ENCODE measurements at places on chromosomes 1 and 21. TPM values are rescaled to one million over a fixed set of nuclear protein-coding genes. Genes with fewer than 3 reads are reported as not detected.

GRCh38 chr1:31795096-31795675, 20.6 kb downstream of the SPOCD1 start:
- no peaks in the 10 kb centered on the region for H3K27me3 ChIP-seq
- H3K27ac ChIP-seq: no peak overlapping the region
- DNase-seq: no peak

DNA sequence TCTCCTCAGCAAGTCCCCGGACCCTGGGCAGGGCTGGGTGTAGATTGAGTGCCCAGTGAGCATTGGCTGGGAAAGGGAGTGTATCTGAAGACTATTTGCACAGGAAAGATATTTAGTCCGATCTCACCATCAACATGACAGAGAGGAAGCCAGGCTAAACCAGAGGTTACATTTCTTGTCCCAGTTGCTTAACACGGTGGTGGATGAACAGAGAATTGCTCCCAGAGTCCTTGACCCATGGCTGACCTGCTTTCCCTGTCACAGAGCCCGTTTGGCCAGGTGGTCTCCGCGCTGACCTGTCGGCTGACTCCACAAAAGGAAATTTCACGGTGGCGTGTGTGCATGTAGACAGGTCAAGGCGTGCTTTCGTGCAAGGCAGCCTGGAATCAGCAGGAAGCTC, 83.5 kb downstream of the BEND5 start:
- H3K4me3 ChIP-seq: no peak overlapping the region
- no peaks in the 10 kb centered on the region for H3K4me1 ChIP-seq
- DNase-seq: no peak
- H3K36me3 ChIP-seq: no peaks in the 10 kb centered on the region
- H3K27me3 ChIP-seq: no peaks in the 10 kb centered on the region
- H3K27ac ChIP-seq: no peak overlapping the region

DNA sequence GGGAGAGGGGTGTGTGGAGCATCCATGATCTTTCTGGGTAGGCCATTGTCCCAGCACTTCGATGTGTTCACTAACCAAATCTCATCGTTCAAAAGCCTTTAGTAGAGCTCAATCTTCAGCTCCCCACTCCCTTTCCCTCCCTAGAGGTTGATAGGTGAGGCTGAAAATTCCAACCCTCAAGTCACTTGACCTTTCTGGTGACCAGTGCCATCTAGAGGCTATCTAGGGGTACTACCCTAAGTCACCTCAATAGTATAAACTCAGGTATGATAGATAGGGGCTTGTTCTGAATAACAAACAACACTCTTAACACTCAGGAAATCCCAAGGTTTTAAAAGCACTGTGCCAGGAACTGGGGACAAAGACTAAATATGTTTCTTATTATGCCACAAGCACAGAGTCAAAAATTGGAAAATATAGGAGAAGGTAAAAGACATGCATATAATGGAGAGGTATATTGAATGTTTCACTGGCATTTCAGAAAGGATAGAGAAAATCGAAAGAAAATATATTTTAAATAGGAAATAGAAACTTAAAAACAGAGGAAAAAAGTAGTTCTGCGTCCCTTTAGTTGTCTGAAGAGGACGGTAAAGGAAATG, 42.9 kb upstream of the CD53 start:
- H3K27me3 ChIP-seq: peaks cover 4% of the 10 kb centered on the region
- no peaks in the 10 kb centered on the region for H3K36me3 ChIP-seq
- peak; percentile 27 for DNase-seq
- no peak overlapping the region for H3K27ac ChIP-seq
- H3K4me3 ChIP-seq: no peak overlapping the region
- H3K4me1 ChIP-seq: no peaks in the 10 kb centered on the region

GRCh38 chr1:94903280-94904009, 23.5 kb downstream of the CNN3 start:
- peaks cover 22% of the 10 kb centered on the region for H3K36me3 ChIP-seq
- H3K4me3 ChIP-seq: no peak overlapping the region
- no peak overlapping the region for H3K27ac ChIP-seq
- no peaks in the 10 kb centered on the region for H3K27me3 ChIP-seq

- H3K4me3 ChIP-seq: no peak overlapping the region
- no peaks in the 10 kb centered on the region for H3K4me1 ChIP-seq
- no peak for DNase-seq
- H3K27me3 ChIP-seq: no peaks in the 10 kb centered on the region
Observed at GRCh38 chr1:100234432-100234831, 15.2 kb downstream of the DBT start.

DNA sequence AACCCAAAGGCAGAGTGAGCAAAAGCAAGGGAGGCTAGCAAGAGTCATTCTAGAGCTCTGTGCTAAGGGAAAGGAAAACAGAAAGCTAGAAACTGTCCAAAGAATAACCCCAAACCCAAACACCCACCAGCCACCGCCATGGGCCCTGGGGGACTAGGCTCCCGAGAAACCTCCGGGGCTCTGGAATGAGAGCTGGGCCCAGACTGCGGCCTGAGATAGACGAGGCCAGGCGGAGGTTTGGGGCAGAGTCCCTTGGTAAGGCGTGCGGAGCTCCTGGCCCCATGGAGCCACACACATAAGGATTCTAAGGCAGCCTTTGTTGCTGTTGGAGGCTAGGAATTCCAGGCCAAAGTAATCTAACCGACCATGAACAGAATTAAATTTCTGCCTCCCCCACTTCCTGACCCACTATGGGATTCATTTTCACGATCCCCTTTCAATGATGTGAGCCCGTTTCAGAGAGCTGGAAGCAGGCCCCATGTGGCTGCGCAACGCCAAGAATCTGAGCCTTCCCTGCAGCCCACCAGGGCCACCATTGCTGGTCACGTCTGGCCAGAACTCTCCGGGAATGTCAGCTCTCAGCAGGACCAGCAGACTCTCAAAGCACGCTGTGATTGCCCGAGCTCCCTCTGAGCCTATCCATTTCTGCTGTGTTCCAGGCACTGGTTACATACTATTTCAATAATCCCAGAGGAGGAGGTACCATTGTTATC, 145.0 kb downstream of the TRABD2B start:
- H3K4me3 ChIP-seq: no peak overlapping the region
- H3K4me1 ChIP-seq: no peaks in the 10 kb centered on the region
- no peak for DNase-seq
- no peaks in the 10 kb centered on the region for H3K27me3 ChIP-seq
- H3K36me3 ChIP-seq: no peaks in the 10 kb centered on the region
- no peak overlapping the region for H3K27ac ChIP-seq

- H3K4me1 ChIP-seq: no peaks in the 10 kb centered on the region
- H3K27ac ChIP-seq: no peak overlapping the region
- DNase-seq: no peak
- no peaks in the 10 kb centered on the region for H3K27me3 ChIP-seq
- H3K36me3 ChIP-seq: no peaks in the 10 kb centered on the region
Observed at GRCh38 chr1:157628773-157629172, 30.9 kb upstream of the FCRL4 start.

- no peak for DNase-seq
- H3K27ac ChIP-seq: no peak overlapping the region
- peaks cover 34% of the 10 kb centered on the region for H3K4me1 ChIP-seq
- peaks cover 1% of the 10 kb centered on the region for H3K36me3 ChIP-seq
- no peaks in the 10 kb centered on the region for H3K27me3 ChIP-seq
- no peak overlapping the region for H3K4me3 ChIP-seq
Observed at GRCh38 chr21:26130249-26130881, 40.2 kb downstream of the APP start.

DNA sequence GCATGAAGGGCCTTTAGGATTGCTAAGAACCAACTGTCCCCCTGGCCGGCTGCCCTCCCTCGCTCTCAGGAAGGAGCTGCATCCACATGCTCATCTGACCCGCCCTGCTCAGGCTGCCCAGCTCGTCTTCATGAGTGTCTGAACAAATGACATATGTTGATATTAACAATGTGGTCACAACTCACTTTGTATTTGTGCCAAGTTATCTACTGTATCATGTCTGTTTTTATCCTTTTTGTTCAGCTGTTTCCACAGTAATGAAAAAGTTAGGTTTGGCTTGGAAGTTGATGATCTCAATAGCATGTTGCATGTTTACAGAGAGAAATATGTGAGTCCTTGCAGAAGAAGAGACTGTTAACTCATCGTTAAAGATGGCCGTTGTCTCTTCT, 75.1 kb downstream of the PHTF1 start:
- H3K27me3 ChIP-seq: no peaks in the 10 kb centered on the region
- H3K27ac ChIP-seq: peak overlapping the region; percentile 75
- no peaks in the 10 kb centered on the region for H3K36me3 ChIP-seq
- peak; percentile 89 for DNase-seq

GRCh38 chr1:21278208-21278859, 11.9 kb downstream of the ECE1 start:
- no peaks in the 10 kb centered on the region for H3K27me3 ChIP-seq
- H3K4me3 ChIP-seq: peak overlapping the region; percentile 12
- peak; percentile 86 for DNase-seq
- peaks cover 75% of the 10 kb centered on the region for H3K4me1 ChIP-seq
- H3K36me3 ChIP-seq: peaks cover 4% of the 10 kb centered on the region
- H3K27ac ChIP-seq: peak overlapping the region; percentile 98

- H3K27ac ChIP-seq: no peak overlapping the region
- no peak for DNase-seq
- H3K27me3 ChIP-seq: no peaks in the 10 kb centered on the region
- H3K36me3 ChIP-seq: no peaks in the 10 kb centered on the region
- H3K4me1 ChIP-seq: peaks cover 6% of the 10 kb centered on the region
- no peak overlapping the region for H3K4me3 ChIP-seq
Observed at GRCh38 chr1:27397749-27398148, 5.3 kb downstream of the GPR3 start.

DNA sequence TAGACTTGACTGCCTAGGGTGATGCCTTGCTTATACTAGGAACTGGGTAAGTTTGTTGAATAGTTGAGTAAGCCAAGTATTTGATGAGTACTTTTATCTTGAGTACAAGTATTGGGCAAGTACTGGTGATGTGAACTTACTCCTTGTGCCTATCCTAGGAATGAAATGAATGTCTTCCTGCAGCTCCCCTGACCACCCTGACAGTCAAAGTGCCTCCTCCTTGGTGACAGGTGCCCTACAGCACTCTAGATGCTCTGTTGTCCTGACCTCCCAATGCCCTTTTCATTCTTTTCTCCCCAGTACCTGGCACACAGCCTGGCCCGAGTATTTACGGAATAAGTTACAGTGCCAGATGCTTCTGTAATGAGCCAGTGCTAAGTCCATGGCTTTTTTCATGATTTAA, 25.5 kb downstream of the PCSK9 start:
- no peak overlapping the region for H3K27ac ChIP-seq
- no peak overlapping the region for H3K4me3 ChIP-seq
- DNase-seq: peak; percentile 14
- no peaks in the 10 kb centered on the region for H3K4me1 ChIP-seq

- peak; percentile 18 for DNase-seq
- H3K4me1 ChIP-seq: peaks cover 23% of the 10 kb centered on the region
- no peak overlapping the region for H3K27ac ChIP-seq
- H3K36me3 ChIP-seq: peaks cover 7% of the 10 kb centered on the region
Observed at GRCh38 chr1:182841368-182841988, 2.3 kb downstream of the DHX9 start.

- H3K4me1 ChIP-seq: peaks cover 6% of the 10 kb centered on the region
- no peak overlapping the region for H3K27ac ChIP-seq
- no peaks in the 10 kb centered on the region for H3K27me3 ChIP-seq
- H3K36me3 ChIP-seq: no peaks in the 10 kb centered on the region
- H3K4me3 ChIP-seq: peak overlapping the region; percentile 64
Observed at GRCh38 chr1:241424480-241424971, 67.5 kb upstream of the RGS7 start.

- H3K27ac ChIP-seq: no peak overlapping the region
- no peak for DNase-seq
- H3K4me1 ChIP-seq: peaks cover 4% of the 10 kb centered on the region
- H3K27me3 ChIP-seq: no peaks in the 10 kb centered on the region
Observed at GRCh38 chr1:54807756-54808155, 6.6 kb upstream of the TTC22 start.

GRCh38 chr1:77687519-77687906, 5.1 kb upstream of the ZZZ3 start:
- peaks cover 10% of the 10 kb centered on the region for H3K4me1 ChIP-seq
- no peak for DNase-seq

- H3K27ac ChIP-seq: no peak overlapping the region
- no peak overlapping the region for H3K4me3 ChIP-seq
- no peaks in the 10 kb centered on the region for H3K36me3 ChIP-seq
- no peaks in the 10 kb centered on the region for H3K27me3 ChIP-seq
Observed at GRCh38 chr1:55304229-55304740, 89.1 kb upstream of the USP24 start.

DNA sequence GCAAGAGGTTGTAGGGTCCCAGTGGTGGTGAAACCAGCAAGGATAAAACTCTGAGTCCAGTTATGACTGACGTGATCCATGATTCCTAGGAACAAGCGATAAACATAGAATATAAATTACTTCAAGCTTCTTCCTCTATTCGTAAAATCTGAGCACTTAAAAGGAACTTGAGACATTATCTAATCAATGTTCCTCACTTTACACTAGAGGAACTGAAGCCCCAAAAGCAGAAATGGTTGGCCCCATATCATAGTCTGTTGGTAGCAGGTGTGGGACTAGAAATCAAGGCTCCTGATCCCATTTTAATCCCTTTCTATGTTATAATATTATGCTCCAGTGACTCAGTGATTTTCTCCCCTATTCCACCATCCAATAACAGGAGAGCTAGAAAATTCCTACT, 21.9 kb upstream of the MNDA start:
- no peak for DNase-seq
- no peak overlapping the region for H3K4me3 ChIP-seq
- no peaks in the 10 kb centered on the region for H3K36me3 ChIP-seq
- H3K27me3 ChIP-seq: no peaks in the 10 kb centered on the region
- no peaks in the 10 kb centered on the region for H3K4me1 ChIP-seq

- no peak overlapping the region for H3K27ac ChIP-seq
- no peaks in the 10 kb centered on the region for H3K27me3 ChIP-seq
Observed at GRCh38 chr1:27318136-27318535, 3.8 kb upstream of the TMEM222 start.

DNA sequence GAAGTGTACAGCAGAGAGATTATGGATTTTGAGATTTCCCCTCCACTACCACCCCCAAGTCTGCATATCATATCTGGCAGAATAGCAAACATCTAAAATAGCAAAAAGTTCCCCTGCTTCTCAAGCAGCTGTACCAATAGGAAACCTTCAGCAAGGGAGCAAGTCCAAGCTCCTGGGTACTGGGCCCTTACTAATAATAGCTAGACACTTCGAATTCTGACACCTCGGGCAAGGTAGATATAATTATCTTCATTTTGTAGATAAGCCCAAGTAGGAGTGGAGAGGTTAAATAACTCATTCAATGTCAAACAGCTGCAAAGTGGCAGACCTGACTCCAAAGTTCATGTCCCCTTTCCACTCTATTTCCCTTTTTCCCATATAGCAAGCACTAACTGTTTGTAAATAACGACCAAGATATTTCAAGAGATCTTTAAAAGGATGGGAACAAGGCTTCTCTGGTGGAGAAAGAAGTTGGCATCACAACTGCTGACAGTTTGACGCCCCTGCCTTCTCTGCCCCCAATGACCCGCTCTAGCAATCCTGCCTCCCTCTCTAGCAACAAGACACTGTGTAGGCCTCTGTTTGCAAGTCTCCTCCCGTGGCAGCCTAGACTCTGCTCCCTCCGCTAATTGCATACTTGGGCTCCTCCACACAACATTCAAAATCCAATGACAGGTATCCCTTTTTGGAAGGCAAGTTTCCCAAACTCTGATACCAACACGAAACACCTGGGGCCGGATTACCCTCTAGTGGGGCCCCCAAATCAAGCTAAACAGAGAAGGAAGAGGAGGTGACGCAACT, 18.7 kb upstream of the ADAR start:
- H3K27me3 ChIP-seq: peaks cover 3% of the 10 kb centered on the region
- peaks cover 7% of the 10 kb centered on the region for H3K4me1 ChIP-seq
- H3K27ac ChIP-seq: peak overlapping the region; percentile 86
- no peak for DNase-seq

Gene TFF1
- not detected for total RNA-seq

Gene AK4
- total RNA-seq: 5.6 TPM

Gene NPHS2
- not detected for total RNA-seq

Gene ADORA1
- total RNA-seq: not detected

Gene NTNG1
- total RNA-seq: not detected

Gene CR1L
- not detected for total RNA-seq

Data from endothelial cell of umbilical vein (primary cell).